ENCODE measurements at places on chromosomes 2 and 18. TPM values are rescaled to one million over a fixed set of nuclear protein-coding genes. Genes with fewer than 3 reads are reported as not detected.

The GALNT14 gene
- total RNA-seq, result 0.54 TPM

GRCh38 chr2:183079139-183079775, 710 bp downstream of the DUSP19 start:
- H3K27ac ChIP-seq, result peak overlapping the region; percentile 69
- no peak for DNase-seq
- peaks cover 6% of the 10 kb centered on the region for H3K4me1 ChIP-seq
- no peaks in the 10 kb centered on the region for H3K27me3 ChIP-seq

DNA sequence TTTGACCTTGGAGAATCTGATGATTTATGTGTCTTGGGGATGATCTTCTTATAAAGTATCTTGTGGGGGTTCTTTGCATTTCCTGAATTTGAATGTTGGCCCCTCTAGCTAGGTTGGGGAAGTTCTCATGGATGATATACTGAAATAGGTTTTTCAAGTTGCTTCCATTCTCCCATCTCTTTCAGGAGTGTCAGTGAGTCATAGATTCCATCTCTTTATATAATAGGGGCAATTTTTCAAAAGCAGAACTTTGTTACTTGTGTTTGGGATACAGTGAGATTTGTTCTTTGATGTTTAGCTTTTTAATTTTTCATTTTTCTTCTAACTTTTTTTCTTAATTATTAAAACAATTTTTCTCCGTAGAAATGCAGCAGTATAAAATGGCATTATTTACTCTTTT, 19.4 kb downstream of the TMEM87B start:
- H3K27me3 ChIP-seq, result no peaks in the 10 kb centered on the region
- no peak overlapping the region for H3K27ac ChIP-seq
- H3K36me3 ChIP-seq, result peaks cover 3% of the 10 kb centered on the region

DNA sequence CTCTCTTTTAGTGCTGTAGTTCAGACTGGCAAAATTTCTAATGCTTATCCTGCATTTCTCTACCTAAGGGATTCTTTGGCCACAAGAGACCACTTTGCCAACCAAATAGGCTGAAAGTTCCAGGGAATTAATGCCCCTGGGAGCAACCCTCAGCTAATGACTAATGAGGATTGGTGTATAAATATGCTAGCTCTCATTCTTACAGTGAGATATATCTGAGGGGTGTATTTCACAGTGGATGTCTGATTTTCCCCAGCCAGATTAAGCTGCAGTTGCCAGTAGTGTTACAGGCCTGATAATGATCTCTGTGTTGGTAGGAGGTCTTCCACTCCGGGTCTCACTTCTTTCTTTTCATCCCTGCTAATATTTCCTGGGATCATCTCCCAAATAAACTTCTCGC, 90.4 kb downstream of the GULP1 start:
- no peak overlapping the region for H3K4me3 ChIP-seq
- H3K27me3 ChIP-seq, result no peaks in the 10 kb centered on the region
- H3K27ac ChIP-seq, result no peak overlapping the region
- no peaks in the 10 kb centered on the region for H3K36me3 ChIP-seq

GRCh38 chr2:68512966-68513365, 45.6 kb downstream of the APLF start:
- no peaks in the 10 kb centered on the region for H3K36me3 ChIP-seq
- no peaks in the 10 kb centered on the region for H3K27me3 ChIP-seq
- H3K4me3 ChIP-seq, result no peak overlapping the region
- DNase-seq, result no peak
- no peaks in the 10 kb centered on the region for H3K4me1 ChIP-seq

GRCh38 chr2:230643576-230644291, 68.9 kb upstream of the CAB39 start:
- no peaks in the 10 kb centered on the region for H3K27me3 ChIP-seq
- no peak overlapping the region for H3K4me3 ChIP-seq
- H3K36me3 ChIP-seq, result no peaks in the 10 kb centered on the region
- H3K4me1 ChIP-seq, result no peaks in the 10 kb centered on the region
- peak; percentile 56 for DNase-seq

DNA sequence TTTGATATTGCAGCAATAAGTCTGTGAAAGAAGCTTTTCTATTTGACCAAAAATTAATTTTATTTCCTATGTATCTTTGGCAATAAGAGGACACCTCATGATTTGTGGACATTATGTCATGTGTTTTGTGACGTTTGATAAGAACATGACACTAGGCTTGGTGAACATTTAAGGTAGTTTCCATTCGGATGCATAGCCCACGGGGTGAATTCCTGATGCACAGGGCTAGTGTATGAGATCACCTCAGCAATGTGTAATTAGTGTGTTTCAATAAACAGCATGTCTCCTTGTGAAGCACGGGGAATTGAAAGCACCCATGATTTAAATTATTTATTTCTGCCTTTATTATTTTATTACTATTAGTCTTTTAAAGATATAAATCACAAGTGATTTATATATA, 146.1 kb upstream of the LINC00305 start:
- H3K27ac ChIP-seq, result no peak overlapping the region
- no peaks in the 10 kb centered on the region for H3K36me3 ChIP-seq
- no peaks in the 10 kb centered on the region for H3K27me3 ChIP-seq

DNA sequence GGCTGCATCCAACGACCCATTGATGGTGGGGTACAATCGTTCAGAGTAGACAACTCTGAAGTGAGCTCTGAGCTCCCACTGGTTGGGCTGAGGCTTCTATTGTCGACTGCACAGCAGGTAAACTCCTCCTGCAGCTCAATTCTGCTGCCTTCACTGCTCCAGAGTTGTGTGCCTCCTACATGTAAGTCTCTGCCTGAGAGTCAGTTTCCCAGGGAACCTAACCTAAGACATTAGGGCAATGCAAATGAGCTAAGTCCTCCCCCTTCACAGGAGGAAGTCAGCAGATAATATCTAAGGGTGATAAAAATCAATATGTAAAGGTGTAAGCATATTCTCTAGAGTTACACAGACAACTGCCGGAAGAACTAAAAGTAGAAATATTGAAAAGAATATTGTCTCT, 22.5 kb upstream of the ACYP2 start:
- no peaks in the 10 kb centered on the region for H3K36me3 ChIP-seq
- DNase-seq, result no peak
- H3K4me3 ChIP-seq, result no peak overlapping the region
- no peak overlapping the region for H3K27ac ChIP-seq
- H3K4me1 ChIP-seq, result peaks cover 4% of the 10 kb centered on the region

DNA sequence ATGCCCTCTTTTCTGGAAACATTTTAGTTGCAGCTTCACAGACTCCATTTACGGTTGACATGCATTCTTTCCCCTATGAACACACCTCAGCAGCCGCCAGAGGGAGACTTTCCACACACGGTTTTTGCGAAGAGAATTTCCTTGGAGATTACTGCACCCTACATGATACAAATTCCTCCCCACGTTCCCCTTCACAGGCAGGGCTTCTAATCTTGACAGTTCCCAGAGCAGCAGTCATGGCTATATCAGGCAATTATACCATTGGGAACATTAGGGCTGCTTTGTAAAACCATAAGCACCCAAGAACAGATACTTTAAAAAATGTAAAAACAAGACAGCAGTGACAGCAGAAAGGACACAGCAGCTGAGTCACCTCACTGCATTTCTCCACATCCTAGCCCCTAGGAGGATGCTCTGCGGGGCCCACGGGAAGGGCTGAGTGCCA, 253.8 kb downstream of the TGIF1 start:
- no peak overlapping the region for H3K27ac ChIP-seq
- no peaks in the 10 kb centered on the region for H3K36me3 ChIP-seq
- DNase-seq, result peak; percentile 68
- H3K27me3 ChIP-seq, result no peaks in the 10 kb centered on the region
- no peak overlapping the region for H3K4me3 ChIP-seq

- H3K4me3 ChIP-seq, result no peak overlapping the region
- H3K27ac ChIP-seq, result peak overlapping the region; percentile 67
- no peak for DNase-seq
Measured at GRCh38 chr2:85649201-85650190, 18.5 kb downstream of the SFTPB start.

DNA sequence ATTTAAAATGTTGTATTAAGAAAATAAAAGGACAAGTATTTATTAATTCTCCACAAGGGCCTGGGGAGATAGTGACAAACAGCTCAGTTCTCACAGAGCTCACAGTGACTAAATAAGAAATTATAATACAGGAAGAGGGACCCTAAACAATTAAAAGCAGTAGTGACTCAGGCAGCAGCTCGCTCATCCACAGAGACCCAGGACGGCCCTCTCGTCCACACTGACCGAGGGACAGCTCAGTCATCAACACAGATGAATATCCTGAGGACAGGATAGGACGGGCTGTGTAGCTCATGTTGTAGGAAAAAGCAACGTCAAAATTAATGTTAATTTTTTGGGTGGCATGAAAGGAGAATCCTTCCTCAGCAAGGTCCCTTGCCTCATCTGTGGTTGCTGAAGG, 44.1 kb downstream of the PARD6G start:
- no peak overlapping the region for H3K4me3 ChIP-seq
- no peaks in the 10 kb centered on the region for H3K4me1 ChIP-seq
- DNase-seq, result no peak
- H3K27me3 ChIP-seq, result no peaks in the 10 kb centered on the region

DNA sequence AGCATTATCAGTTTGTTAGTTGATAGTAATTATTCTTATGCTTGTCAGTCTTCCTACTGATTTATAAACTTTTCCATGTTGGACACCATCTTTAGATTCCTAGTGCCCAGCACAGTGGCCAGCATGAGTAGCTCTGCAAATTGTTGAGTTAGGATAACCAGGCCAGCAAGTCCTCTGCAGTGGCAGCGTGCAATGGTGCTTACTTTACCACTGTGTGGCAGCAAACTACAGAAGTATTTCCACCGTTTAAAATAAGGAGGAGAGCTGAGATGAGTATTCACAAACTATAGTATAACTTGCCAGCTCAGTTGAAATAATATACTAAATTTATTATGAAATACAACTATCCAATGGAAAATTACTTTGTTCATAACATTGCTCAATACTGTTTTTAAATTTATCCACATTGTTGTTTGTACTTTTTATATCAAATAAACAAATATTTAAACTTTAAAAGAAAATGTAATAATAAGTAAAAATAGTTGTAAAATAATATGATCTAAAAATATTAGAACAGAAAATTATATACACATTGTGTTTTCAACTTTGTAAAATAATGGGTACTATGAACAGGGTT, 9.3 kb upstream of the THADA start:
- DNase-seq, result peak; percentile 27
- no peaks in the 10 kb centered on the region for H3K36me3 ChIP-seq
- no peaks in the 10 kb centered on the region for H3K4me1 ChIP-seq
- H3K27me3 ChIP-seq, result no peaks in the 10 kb centered on the region
- no peak overlapping the region for H3K4me3 ChIP-seq

GRCh38 chr2:179588486-179589145, 272.8 kb downstream of the ZNF385B start:
- DNase-seq, result no peak
- H3K27ac ChIP-seq, result no peak overlapping the region
- no peaks in the 10 kb centered on the region for H3K36me3 ChIP-seq
- no peaks in the 10 kb centered on the region for H3K4me1 ChIP-seq
- no peak overlapping the region for H3K4me3 ChIP-seq
- no peaks in the 10 kb centered on the region for H3K27me3 ChIP-seq

Data from thyroid gland (tissue), 4 donors.